ENCODE measurements at places on chromosomes 2 and 18.

- DNase-seq: no peak
Observed at GRCh38 chr18:6747646-6748045, 18.1 kb downstream of the ARHGAP28 start.

DNA sequence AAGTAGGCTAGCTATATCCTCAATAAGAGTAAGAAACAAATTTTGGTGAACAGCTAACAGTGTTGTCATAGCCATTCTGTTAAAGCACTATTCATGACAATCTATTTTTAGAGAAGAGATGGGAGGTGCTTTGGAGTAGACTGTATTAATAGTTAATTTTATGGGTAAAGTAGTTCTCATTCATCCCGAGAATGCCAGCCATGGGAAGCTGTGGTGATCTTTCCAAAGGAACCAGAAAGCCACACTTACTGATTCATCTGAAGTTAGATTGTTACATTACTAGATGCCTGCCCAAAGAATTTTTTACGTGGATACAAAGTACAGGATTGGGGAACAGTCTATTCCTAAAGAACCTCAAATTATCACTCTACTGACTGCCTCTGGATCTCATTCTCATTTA, 74.6 kb downstream of the ZRANB3 start:
- DNase-seq: no peak

DNA sequence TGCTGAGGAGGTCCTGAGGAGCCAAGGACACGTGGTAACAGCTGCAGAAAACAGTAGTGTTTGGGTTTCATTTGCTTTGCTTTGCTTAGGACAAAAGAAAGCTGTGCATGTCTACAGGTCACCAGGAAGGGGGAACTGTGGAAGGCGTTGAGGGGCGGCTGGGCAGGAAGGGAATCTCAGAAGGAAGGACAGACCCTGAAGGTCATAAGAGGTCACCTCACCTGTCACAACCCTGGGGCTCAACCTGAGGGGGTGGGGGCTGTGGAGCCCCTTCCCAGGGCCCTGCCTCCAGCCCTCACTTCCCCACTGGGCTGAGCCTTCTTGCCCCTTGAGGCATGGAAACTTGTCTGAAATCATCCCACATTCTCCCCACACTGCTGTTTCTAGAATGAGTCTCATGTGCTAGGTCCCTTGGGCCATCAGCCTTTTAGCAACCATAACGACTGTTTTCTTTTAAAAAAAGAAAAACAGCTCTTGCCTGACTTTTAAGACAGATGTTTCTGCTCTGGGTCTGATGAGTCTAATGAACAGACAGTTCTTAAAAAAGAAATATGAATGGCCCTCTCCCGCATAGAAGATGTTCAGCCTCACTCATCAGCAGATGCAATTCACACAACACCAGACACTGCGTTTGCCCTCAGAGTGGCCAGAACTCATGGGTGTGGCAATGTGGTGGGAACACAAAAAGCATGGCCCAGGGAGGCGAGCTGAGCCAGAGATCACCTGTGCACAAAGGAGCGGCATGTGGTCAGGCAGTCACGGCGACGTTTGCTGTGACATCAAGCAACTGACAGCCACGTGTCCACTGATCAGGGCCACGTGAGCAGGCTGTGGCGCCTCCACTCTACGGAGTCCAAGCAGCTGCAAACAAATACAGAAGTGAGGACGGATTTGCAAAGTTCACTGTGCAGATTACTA, 84.0 kb downstream of the SEPTIN10 start:
- no peak for DNase-seq

- DNase-seq: peak; percentile 25
Observed at GRCh38 chr2:65934992-65935629, 499.8 kb upstream of the MEIS1 start.

GRCh38 chr2:70089220-70089982, 2.1 kb downstream of the PCBP1 start:
- DNase-seq: no peak

DNA sequence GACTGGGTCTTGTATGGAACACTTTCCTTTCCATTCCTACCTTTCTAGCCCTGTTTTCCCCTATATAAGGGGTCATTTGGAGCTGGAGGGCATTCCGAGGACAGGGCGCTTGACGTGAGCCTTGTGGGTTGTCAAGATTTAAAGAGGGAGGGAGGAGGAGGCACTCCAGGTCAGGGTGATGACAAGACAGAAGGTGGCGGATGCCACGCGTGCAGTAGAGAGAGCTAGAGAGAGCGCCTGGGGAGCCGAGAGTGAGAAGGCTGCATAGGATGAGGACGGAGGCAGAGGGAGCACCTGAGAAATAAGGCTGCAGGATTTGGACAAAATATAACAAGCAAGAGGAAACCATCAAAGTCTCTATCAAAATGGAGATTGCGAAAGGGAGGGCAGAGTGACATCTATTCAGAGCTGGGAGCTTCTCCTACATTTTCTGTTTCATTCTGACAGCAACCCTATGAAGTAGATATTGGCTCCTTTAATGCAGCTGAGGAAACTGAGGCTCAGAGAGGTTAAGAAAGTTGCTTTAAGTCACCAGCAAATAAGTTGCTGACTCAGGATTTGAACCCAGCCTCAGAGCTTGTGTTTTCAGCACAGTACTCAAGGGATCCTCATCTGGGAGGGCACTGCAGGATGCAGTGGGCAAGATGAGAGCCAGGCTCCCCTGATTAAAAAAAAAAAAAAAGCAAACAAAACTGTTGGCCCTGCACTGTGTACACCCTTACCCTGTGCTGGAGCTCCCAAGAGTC, 124.2 kb downstream of the MRO start:
- no peak for DNase-seq

All from MV-4-11 (cell line).